Trophoblast cell (in vitro differentiated cells and primary cell): ENCODE measurements at places on chromosomes 1 and 21.

DNA sequence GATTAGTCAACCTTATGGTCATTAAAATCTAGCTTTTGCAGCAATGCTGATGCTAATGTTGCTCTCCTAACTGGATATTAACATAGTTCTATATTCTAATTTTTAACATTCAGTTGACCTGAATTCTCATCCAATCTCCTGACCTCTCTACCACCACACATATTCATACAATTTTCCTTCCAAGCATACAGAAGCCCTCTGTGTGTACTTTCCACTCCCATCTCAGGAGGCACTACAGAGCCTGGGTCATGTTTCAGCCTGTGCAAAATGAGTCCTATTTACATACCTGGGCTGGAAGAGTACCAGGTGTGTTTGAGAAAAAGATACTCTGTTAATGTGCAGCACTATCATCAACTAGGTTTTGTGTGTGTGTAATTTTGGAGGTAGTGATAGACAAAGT, 486.3 kb downstream of the NEGR1 start:
- no peak for DNase-seq

DNA sequence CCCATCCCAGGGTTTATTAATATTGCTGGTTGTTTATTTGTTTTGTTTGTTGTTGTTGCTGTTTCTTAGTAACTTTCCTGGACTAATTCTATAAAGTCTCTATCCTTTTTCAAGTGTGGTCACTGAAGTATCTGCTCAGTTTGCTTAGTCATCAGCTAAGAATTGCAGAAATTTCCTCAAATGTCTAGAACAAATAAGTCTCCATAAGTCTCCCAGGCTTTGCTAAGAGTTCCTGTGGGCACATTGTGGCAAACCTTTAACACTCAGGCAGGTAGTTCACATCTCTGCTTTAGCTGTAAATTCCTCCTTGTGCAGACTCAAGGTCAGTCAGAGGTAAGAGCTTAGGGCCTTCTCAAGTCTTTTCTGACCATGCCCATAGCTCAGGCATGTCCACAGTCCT, 38.9 kb upstream of the C1orf185 start:
- peak; percentile 77 for DNase-seq

GRCh38 chr1:172489847-172490246, 43.1 kb upstream of the SUCO start:
- DNase-seq: no peak

DNA sequence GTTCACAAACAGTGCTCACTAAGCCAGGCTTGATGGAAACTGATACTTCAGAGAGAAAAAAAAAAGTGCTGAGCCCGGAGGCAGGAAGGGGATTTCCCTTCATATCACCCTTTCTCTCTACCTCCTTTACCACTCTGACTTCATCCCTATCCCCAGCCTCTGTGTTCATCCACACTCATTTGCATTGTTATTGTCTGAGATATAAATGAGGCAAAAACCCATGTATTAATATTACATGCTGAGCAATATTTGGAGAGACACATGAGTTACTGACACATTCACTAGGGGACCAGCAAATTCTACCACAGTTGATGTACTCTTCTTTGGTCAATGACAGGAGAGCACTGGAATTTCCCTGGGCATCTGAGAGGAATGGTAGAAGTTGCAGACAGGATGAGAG, 175.8 kb downstream of the TNFSF18 start:
- no peak for DNase-seq

DNA sequence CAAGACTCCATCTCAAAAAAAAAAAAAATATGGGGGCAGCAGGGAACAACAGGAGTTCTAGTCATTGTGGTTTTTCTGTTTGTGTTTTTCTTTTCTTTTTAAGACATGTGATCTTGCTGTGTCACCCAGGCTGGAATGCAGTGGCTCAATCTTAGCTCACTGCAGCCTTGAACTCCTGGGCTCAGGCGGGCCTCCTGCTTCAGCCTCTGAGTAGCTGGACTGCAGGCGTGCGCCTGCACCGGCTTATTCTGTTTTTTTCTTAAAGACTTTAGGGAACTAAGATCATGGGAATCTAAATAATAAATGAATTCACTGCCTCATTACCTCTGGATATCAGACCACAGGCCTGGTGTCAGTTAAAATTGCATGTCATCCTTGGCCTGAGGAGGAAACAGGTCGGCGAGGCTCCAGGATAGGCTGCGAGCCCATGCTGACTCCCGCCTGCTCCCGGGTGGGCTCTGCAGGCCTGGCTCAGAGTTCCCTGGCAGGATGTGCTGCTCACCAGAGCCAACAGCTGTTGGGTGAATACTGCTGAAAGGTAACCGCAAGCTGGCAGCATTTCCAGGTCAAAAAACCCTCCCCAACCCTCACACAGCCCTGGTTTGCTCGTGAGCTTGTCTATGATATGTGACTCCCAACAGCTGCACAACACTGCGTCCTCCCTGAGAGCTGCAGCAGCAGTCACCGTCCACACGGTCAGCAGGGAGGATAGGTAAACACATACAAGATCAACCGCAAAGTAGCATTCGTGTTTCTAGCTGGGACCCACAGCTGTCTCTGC, 58.1 kb downstream of the SCCPDH start:
- no peak for DNase-seq
